ENCODE measurements at places on chromosomes 11 and 22.
A peak's percentile ranks its signal among the peaks of the same experiment; 100 is the strongest.

- no peak for DNase-seq
These were observed 60.5 kb downstream of the ADAMTS15 start for GRCh38 chr11:130508913-130509312.

DNA sequence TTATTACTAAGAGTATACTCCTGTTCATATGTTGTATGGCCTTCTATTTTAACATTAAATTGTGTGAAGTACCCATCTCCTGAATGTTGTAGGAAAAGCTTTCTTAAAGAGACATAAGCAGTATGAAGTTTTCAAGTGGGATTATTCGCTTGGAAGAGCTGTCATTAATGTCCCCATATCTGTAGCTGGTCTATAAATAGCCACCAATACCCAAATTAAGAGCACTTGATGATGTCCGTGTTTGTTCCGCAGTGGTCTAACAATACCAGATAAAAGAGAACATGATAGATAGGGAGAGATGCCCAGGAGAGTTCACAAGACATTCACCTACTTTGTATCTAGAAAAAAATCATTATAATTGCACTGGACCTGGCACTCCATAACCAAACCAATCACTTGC is 527.6 kb downstream of the DLG2 start:
- no peak for DNase-seq

DNA sequence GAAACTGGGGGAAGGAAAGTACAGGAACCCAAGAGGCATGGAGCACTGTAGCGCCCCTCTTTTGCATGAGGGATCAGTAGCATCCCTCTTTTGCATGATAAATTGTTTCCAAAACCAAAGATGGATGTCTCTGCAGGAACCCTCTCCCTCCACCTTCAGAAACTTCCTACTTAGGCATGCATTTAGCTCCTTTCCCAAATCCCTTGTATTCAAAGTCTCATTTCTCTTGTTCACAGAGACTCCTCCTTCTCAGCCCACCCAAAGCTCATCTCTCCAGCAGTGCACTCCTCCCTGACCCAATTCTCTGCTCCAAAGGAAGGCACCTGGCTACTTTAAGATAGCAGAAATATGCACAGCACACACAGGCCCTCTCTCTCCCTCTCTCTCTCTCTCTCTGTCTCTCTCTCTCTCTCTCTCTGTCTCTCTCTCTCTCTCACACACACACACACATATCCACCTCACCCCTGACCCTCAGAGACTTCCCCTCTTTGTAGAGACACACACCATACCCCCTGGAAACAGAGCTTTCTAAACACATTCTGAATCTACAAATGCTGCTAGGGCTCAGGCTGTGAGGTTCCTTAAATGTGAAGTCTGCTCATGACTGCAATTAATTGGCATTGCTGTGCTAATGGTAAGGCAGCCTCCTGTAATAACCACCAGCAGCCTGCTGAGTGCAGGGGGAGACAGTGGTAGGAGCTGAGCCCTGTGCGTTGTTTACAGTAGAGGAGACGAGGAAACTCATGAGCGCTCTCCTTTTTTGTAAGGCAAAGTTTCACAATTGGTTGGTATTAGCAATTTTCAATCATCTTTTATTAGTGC is 519.6 kb downstream of the NTM start:
- DNase-seq: no peak

GRCh38 chr22:46796566-46797195 is 34.2 kb downstream of the TBC1D22A start:
- no peak for DNase-seq

GRCh38 chr11:65334696-65335295 is 1.1 kb downstream of the DPF2 start:
- no peak for DNase-seq

GRCh38 chr11:35859301-35859700 is 84.6 kb upstream of the LDLRAD3 start:
- DNase-seq: no peak

DNA sequence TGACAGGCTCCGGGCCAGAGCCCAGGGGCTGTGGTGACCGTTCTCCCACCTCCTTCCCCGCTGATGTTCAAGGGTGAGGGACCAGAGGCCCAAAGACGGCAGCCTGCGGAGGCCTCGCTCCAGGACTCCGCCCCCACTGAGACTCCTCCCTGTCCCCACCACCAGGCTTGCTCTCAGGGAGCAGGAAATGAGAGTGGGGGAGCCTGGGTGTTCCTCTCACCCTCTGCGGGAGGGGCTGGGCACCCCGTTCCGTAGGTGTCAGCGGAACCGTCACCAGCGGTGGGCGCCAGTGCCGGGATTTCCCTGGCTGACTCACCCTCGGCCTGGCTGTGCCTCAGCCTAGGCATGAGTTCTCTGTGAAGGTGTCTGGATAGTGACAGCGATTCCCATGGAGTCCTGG is 15.7 kb downstream of the DAGLA start:
- peak; percentile 25 for DNase-seq

DNA sequence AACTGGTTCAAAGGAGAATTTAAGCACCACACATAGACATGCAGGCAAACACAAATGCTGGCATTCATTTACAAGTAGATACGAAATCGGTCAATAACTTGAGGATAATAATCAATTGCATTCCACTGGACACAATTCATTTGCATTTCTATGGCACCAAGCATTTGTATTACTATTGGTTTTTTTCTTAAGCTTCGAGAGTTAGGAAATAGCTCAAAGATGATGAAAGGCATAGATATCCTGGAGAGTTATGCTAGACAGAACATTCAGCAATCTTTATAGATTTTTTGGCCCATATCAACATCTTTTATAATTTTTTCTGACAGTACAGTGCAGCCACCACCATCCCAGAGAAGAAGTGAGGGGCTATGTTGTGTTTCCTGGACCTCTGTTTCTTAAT is 544.4 kb downstream of the MIAT start:
- DNase-seq: no peak
